Astrocyte (in vitro differentiated cells and primary cell): ENCODE measurements at places on chromosomes 7 and 10.
A peak's percentile ranks its signal among the peaks of the same experiment; 100 is the strongest.

GRCh38 chr7:82388138-82388537, 55.4 kb downstream of the CACNA2D1 start:
- H3K27ac ChIP-seq = no peak overlapping the region
- DNase-seq = no peak
- H3K27me3 ChIP-seq = no peaks in the 10 kb centered on the region
- no peak overlapping the region for H3K4me3 ChIP-seq

DNA sequence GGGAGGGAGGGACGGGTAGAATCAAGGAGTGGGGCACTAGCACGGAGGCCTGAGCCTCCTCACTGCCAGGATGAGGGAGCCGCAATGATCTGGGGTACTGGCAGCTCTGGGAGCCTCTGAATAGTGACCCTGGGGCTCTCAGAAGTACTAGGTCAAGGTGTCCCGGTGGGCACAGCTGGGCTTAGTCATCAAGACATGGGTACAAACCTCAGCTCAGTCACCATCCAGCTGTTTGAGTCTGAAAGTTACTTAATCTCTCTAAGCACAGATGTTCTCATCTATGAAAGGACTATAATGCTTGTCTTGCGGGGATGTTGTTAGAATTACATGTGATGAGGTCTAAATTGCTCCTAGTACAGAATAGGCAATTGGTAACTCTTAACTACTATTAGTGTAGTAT, 276.8 kb downstream of the KCNMA1 start:
- no peak overlapping the region for H3K4me3 ChIP-seq
- H3K36me3 ChIP-seq = no peaks in the 10 kb centered on the region
- H3K27me3 ChIP-seq = no peaks in the 10 kb centered on the region
- DNase-seq = no peak
- no peak overlapping the region for H3K27ac ChIP-seq
- peaks cover 24% of the 10 kb centered on the region for H3K4me1 ChIP-seq

GRCh38 chr10:126659750-126660149, 10.7 kb downstream of the C10orf90 start:
- peaks cover 27% of the 10 kb centered on the region for H3K4me1 ChIP-seq
- H3K27ac ChIP-seq = no peak overlapping the region
- no peaks in the 10 kb centered on the region for H3K36me3 ChIP-seq
- H3K4me3 ChIP-seq = no peak overlapping the region
- H3K27me3 ChIP-seq = no peaks in the 10 kb centered on the region
- no peak for DNase-seq

DNA sequence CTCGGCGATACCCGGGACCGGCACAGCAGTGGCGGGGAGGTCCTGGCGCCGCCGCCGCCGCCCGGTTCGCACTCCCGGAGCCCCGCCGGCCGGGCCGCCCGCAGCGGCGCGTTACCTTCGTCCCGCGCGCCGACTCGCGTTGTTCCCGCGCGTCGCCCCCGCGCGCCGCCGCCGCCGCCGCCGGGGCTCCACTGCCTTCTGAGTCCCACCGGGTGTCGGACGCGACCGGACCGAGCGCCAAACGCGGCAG, at the start of gene EZH2:
EZH2 (minus strand) TSS at position 243 of the 250 bp plus-strand sequence. CDS start 36,993 bp downstream, outside the sequence.
- DNase-seq = no peak
- H3K4me1 ChIP-seq = no peaks in the 10 kb centered on the region
- H3K4me3 ChIP-seq = peak within 1 kb of the TSS; percentile 71
- peak within 1 kb of the TSS; percentile 88 for H3K27ac ChIP-seq

GRCh38 chr10:45548068-45548467, 124.5 kb downstream of the ZFAND4 start:
- DNase-seq = no peak
- H3K36me3 ChIP-seq = no peaks in the 10 kb centered on the region
- no peaks in the 10 kb centered on the region for H3K27me3 ChIP-seq
- no peaks in the 10 kb centered on the region for H3K4me1 ChIP-seq
- H3K4me3 ChIP-seq = no peak overlapping the region

DNA sequence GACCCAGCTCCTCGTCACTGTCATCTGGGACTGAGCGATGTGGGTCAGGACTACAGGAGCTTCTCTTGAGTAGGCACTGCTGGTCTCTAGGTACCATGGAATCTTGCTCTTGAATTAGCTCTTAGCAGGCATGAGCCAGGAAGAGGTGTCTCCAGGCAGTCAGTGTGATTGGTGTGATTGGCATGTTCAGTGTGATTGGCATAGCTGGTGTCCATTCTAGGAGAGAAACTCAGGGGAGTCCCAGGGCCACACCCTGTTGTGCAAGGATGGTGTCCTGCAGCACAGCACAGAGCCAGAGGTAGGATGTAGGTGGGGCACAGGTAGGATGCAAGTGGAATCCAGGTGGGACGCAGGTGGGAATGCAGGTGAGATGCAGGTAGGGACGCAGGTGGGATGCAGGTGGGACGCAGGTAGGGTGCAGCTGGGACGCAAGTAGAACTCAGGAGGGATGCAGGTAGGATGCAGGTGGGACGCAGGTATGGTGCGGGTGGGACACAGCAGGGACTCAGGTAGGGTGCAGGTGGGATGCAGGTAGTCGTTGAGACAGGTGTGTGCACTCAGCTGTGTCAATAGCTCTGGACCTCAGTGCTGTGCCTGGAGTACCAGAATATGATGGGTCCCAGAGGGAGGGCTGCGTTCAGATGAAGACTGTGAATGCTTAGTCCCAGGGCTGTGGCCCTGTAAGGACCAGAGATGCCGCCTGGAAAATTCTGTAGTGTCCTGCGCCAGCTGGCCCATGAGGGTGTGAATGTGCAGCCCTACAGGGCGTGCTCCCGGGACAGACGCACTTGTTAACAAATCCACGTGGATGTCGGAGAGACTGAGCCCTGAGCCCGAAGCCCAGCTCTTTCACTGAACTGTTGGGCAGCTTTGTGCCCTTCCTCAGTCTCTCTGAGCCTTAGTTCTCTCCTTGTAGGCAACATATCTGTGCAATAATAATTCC, 248.2 kb upstream of the PITRM1 start:
- H3K4me1 ChIP-seq = peaks cover 14% of the 10 kb centered on the region
- no peaks in the 10 kb centered on the region for H3K27me3 ChIP-seq
- H3K27ac ChIP-seq = no peak overlapping the region
- DNase-seq = no peak
- no peak overlapping the region for H3K4me3 ChIP-seq
